ENCODE measurements at places on chromosomes 1 and 21.

GRCh38 chr1:3657096-3657475, 4.8 kb downstream of the TP73 start:
- DNase-seq, result no peak

DNA sequence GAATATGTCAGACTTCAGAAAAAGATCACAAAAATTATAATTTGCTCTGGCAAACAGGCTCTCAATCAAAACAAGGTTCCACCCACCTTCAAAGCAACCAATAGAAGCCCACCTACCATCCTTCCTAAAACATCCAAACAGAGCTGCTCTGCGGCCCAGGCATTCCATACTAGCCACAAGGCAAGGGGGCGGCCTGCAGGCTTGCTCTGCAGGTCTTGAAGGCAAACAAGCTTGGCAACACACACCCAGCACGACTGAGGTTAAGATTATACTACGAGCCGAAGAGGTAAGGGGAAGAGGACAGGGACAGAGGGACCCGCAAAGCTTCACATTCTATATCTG, 207.3 kb downstream of the SLC45A1 start:
- no peak for DNase-seq

DNA sequence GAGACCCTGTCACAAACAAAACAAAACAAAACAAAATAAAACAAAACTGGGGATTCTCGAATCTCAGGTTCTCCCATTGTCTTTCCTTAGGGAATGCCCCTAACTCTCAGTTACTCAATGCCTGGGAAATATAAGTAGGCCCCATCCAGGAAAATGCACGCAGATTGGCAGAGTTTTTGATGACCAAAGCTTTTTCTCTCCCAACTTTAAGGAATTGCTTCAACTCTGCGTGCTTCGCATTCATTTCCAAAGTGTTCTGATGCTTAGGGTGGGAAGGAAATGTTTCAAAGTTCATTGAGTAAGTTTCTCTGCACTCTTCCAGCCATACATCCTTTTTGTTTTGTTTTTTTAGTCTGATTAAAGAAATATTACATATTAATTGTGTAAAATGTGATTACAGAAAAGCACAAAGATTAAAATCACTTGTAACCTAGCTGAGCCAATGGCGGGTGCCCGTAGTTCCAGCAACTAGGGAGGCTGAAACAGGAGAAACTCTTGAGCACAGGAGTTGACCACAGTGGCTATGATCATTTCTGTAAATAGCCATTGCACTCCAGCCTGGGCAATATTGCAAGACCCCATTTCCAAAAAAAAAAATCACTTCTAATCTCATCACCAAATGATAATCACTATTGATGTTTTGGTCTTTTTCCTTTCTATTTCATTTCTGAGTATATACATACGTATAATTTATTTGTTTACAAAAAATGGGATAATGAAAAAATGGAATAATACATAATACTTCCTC, 18.4 kb upstream of the EVI5 start:
- DNase-seq, result no peak

- no peak for DNase-seq
These were observed 141.9 kb upstream of the PTBP2 start for GRCh38 chr1:96579636-96580035.

- DNase-seq, result no peak
These were observed 27.5 kb downstream of the CEP170 start for GRCh38 chr1:243227622-243228021.
